Parietal lobe (tissue), 2 donors: ENCODE measurements at places on chromosomes 16 and 17. TPM values are rescaled to one million over a fixed set of nuclear protein-coding genes. Genes with fewer than 3 reads are reported as not detected.

The CFAP97D1 gene
- total RNA-seq, result not detected

The SULT1A3 gene
- 7.8 TPM for total RNA-seq

The CIITA gene
- total RNA-seq, result 0.31 TPM

The FGF11 gene
- total RNA-seq, result 13.1 TPM

The TM4SF5 gene
- total RNA-seq, result not detected

The DLG4 gene
- total RNA-seq, result 155 TPM

The ANKRD13B gene
- total RNA-seq, result 65.1 TPM

The NPIPB6 gene
- 8.5 TPM for total RNA-seq

The LGALS9B gene
- total RNA-seq, result not detected

The PLA2G10 gene
- not detected for total RNA-seq

The PRKCA gene
- 61.0 TPM for total RNA-seq

The ERN2 gene
- not detected for total RNA-seq

The ODAD4 gene
- 3.1 TPM for total RNA-seq

The SOST gene
- total RNA-seq, result not detected

The NLE1 gene
- 33.5 TPM for total RNA-seq

The FA2H gene
- 0.31 TPM for total RNA-seq

The KRTAP4-5 gene
- not detected for total RNA-seq
